Stimulated activated CD4-positive, alpha-beta T cell treated with anti-CD3 and anti-CD28 coated beads, Interleukin-15, amount 100 ng/mL, for 1 hour (primary cell): ENCODE measurements at places on chromosomes 3 and 15.

GRCh38 chr15:63669074-63669473, 71.9 kb downstream of the FBXL22 start:
- DNase-seq, result no peak

DNA sequence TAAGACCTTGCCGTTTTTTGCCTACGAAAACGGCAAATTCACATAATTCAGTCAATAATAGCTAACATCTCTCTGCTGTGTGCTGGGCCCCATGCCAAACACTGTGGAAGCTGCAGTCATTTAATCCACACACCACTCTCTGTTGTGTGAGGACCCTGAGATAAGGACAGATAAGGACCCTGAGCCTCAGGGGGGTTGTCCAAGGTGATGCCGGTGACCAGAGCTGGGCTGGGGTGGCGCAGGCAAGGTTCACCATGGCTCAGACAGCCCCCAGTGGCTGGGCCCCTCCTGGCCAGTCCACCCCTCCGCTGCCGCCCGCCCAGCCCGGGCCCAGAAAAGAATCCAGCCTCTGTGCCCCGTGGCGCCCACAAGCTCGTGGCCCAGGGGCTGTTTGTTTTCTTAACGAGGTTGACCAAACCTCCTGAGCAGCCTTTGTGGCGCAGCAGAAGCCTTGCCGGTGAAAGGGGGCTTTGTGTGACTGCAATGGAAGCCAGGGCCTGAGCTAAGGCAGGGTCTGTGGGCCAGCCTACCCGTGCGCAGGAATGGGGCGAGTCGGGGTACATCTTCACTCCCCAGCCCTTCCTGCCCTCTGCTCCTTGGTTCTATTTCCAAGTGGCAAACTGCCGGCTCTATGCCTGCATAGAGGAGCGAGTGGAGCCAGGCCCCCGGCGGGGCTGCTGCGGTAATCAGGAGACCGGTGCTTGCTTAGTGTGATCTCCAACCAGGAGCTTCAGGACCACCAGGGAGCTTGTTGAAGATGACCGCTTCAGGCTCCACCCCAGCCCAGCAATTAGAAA, 4.4 kb upstream of the SNX22 start:
- DNase-seq, result no peak

DNA sequence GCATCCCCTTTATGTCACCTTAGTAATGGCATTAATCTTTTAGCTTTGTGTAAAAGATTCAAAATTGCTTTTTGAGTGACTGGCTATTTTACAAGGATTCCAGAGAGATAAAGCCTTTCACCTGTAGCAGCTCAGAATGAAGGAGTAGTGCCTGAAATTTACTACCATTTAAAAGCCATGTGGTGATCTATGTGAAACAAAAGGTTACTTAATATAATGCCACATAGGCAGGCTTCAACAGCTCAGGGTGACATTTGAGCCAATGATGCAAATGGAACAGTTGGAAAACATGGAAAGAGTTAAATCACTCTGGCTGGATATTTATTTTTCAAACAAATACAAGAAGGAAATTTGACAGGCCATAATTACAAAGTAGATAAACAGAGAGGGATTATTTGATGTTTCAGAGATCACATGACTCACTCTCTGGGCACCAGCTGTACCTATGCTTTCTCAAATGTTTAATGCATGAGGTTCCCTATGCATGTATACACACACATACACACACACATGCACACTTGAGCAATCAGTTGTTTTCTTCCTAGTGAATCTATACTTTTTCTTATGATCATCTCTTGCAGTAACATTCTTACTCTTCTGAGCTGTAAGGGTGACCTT, 171.5 kb downstream of the ZMAT3 start:
- DNase-seq, result no peak

- no peak for DNase-seq
Measured at GRCh38 chr3:128432301-128432970, 34.3 kb downstream of the DNAJB8 start.

GRCh38 chr3:7543294-7543880, 682.5 kb downstream of the GRM7 start:
- no peak for DNase-seq

- DNase-seq, result no peak
Measured at GRCh38 chr3:194736277-194736895, 50.7 kb downstream of the FAM43A start.

GRCh38 chr3:16523778-16524177, 10.3 kb upstream of the RFTN1 start:
- no peak for DNase-seq

- no peak for DNase-seq
Measured at GRCh38 chr15:41981371-41982132, 9.2 kb upstream of the EHD4 start.

- no peak for DNase-seq
Measured at GRCh38 chr3:141783632-141784031, 20.4 kb downstream of the GRK7 start.

DNA sequence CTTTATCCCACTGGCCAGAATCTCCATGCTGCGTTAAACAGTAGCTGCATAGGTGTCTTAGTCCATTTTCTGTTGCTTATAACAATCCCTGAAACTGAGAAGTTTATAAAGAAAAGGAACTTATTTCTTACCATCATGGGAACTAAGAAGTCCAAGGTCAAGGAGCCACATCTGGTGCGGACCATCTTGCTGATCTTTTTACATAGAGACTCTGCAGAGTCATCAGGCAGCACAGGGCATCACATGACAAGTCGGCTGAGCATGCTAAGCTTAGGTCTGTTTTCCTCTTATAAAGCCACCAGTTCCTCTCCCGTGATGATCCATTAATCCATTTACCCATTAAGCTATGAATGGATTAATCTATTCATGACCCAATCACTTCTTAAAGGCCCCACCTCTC, 22.4 kb upstream of the FAM174B start:
- no peak for DNase-seq

DNA sequence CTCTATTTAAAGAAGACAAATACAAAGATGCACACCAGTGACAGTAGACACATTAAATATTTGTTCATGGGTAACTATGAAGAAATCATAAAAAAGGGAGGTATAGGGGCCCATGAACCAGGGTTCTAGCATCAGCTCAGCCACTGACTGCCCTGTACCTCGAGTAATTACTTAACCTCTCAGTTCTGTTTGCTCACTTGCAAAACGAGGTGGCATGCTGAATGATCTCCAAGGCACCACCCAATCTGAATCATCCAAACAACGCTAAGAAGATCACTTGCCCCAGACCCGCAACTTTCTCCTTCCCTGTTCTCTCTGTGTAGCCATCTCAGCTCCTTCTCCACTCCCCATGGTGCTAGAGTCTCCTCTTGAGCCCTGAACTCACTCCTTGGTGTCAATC, 374.7 kb downstream of the VPS13C start:
- DNase-seq, result no peak

GRCh38 chr3:106862067-106862466, 515.2 kb upstream of the CCDC54 start:
- DNase-seq, result no peak

- no peak for DNase-seq
Measured at GRCh38 chr3:143351895-143352608, 232.5 kb downstream of the CHST2 start.

GRCh38 chr3:113291572-113291971, 80.2 kb downstream of the BOC start:
- no peak for DNase-seq
